ENCODE measurements at places on chromosomes 6 and 20. TPM values are rescaled to one million over a fixed set of nuclear protein-coding genes. Genes with fewer than 3 reads are reported as not detected.

GRCh38 chr6:166307082-166308032 is 835 bp downstream of the PRR18 start:
- DNase-seq = no peak

Gene SPTLC3
- 5.4 TPM for total RNA-seq

Gene ADGRG6
- total RNA-seq = 3.8 TPM

Gene NKAIN4
- not detected for total RNA-seq

GRCh38 chr6:122886481-122886880 is 97.4 kb downstream of the SMPDL3A start:
- no peak for DNase-seq

DNA sequence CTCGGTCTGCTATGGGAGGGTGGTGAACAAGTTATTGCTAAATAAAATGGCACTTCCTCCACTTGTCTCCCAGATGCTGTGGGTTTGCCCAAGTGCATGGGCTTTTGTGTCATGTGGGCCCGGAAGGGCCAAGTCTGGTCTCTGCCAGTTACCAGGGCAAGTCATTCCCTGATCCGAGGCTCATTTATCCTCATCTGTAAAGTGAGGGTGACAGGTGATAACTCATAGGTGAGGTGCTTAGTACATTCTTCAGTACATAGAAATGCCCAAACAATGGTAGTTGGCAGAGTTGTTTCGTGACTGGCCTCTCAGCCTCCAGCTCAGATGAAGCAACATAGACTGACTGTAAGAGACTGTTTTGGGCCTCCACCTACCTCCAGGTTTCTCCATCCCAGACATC is 2.0 kb upstream of the MUCL3 start:
- DNase-seq = no peak

GRCh38 chr20:23161244-23161891 is 75.2 kb upstream of the CD93 start:
- DNase-seq = no peak

DNA sequence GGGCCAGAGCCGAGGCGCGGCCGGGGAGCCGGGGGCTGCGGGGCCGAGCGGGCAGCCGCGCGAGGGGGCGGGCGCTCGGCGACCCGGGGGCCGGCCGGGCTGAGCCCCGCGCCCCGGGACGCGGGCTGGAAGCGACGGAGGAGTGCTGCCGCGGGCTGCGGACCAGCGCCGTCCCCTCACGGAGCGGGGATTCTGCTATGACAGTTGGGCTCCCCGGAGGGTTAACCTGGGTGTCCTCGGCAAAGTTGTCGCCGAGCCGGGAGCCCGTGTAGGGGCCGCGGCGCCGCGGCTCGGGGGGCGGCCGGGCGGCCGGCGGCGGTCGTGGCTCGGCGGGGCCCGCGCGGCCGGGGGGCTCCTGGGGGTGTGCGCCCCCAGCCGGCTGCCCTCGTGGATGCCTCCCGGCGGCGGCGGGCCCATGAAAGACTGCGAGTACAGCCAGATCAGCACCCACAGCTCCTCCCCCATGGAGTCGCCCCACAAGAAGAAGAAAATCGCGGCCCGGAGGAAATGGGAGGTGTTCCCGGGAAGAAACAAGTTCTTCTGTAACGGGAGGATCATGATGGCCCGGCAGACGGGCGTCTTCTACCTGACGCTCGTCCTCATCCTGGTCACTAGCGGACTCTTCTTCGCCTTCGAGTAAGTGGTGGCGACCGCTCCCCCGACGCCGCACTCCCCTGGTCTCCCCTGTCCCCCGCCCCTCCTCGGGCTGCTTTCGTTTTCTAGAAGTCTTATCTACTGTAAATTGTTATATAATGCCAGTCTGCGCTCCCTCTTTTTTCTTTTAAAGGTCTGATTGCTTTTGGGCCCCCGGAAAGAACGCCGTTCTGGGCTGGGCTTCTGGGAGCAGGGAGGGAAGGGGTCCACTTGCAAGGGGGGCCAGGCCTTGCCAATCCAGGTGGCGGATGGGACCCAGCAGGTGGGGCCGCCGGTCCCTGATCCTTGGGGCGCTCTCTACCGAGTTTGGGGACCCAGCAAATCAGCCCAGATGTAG is 936 bp downstream of the ZDHHC14 start:
- DNase-seq = peak; percentile 80

GRCh38 chr20:14879020-14879697 is 541.7 kb upstream of the FLRT3 start:
- no peak for DNase-seq
